ENCODE measurements at places on chromosomes 1 and 21.

GRCh38 chr1:188295157-188295556 lies 1466.4 kb downstream of the PLA2G4A start:
- no peak for DNase-seq

DNA sequence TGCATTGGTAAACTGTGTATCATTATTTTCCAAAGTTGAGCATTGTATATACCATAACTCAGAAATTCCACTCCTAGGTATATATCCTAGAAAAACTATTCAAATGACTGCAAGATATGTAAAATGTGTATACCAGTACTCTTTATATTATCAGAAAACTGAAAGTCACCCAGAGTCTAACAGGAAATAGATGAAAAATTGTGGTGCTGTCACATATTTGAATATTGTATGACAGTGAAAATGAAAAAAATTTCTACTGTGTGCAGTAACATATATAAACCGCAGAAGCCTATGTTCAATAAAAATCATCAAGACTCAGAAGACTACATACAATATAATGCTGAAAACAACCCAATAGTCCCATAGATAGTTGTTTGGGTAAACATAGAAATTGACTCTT lies 74.4 kb upstream of the LYPLAL1 start:
- no peak for DNase-seq

- no peak for DNase-seq
Measured at GRCh38 chr21:27407271-27407670, 440.4 kb upstream of the ADAMTS5 start.

DNA sequence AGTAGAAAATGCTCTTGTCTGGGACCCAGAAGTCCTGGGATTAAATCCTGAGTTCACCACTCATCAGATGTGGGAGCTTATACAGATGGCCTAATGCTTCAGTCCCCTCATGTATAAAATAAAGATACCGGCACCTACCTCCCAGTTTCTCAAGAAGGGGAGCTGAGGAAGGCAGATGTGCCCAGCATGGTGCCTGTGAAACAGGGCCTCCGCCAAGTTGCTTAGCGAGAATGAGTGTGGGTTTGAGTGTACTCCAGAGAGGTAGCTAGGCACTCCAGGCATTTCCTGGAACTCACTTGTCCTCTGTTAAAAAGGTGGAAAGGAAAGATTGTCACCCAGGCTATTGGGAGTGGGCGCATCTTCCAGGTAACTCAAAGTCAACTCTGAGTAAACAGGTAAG lies 37.8 kb downstream of the IER5 start:
- DNase-seq = no peak

- no peak for DNase-seq
Measured at GRCh38 chr1:23167353-23168078, 1.1 kb downstream of the LUZP1 start.

DNA sequence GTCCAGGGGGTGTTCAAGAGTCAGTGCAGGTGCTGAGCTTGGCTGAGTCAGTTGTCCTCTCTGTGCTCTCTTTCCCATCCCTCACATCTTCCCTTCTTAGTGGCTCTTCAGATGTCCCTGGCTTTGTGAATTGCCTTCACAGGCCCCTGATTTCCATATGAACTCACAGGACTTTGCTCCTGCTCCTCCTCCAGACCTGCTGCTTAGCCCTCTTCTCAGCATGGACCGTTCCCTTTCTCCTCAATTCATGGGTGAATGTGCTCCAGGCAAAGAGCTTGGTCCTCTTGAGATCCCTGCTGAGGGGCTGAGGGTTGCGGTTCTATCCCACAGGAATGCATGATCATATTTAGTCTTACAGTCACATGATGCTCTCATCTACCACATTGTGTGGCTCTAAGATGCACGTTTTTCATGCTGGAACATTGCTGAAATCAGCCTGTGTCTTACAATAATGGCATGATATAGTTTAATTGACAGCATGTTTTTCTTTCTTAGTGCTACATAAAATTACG lies 30.5 kb downstream of the CACNA1E start:
- DNase-seq = no peak

- no peak for DNase-seq
Measured at GRCh38 chr1:62962901-62963776, 179.2 kb downstream of the ATG4C start.

GRCh38 chr1:184820956-184821355 lies 66.3 kb upstream of the EDEM3 start:
- DNase-seq = no peak

GRCh38 chr1:179973198-179974110 lies 18.8 kb downstream of the CEP350 start:
- DNase-seq = no peak

- no peak for DNase-seq
Measured at GRCh38 chr1:106912131-106912530, 144.3 kb upstream of the PRMT6 start.
